DMS 273 treated with DMSO at 0.1 percent for 48 hours (cell line): ENCODE measurements at places on chromosomes 4 and X.

DNA sequence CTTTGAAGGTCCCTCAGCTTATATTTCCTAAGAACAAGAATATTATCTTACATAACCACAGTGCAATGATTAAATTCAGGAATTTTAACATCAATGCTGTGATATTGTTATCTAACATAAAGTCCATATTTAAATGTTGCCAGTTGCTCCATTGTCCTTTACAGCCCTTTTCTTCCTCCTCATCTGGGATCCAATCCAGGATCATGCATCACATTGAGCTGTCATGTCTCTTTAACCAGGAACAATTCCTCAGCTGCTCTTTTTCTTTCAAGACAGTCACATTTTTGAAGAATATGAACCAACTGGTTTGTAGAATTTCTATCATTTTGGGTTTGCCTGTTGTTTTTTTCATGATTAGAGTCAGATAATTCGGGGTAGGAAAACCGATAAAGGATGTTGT lies 12.0 kb downstream of the TMSB4X start:
- DNase-seq = no peak

GRCh38 chr4:77095101-77095821 lies 19.5 kb upstream of the CCNI start:
- peak; percentile 31 for DNase-seq

DNA sequence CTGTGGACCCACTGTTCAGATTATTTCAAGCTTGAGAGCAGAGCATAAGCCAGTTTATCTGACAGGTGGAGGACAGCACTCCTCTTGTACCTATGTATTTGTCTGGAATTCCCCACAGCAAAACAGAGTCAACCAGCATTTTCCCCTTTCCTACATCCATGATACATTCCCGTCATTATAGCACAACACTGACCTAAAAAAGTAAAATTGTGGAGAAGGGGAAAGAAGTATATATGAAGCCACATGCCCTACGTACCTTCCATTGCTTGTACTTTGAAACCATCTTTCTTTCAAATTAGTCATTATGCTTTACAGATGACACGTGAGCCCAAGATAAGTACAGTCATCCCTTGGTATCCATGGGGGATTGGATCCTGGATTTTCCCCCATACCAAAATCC lies 73.3 kb downstream of the KLHL8 start:
- no peak for DNase-seq

- peak; percentile 32 for DNase-seq
These were observed 140.1 kb upstream of the MED14 start for GRCh38 chrX:40875476-40875875.

- no peak for DNase-seq
These were observed 88.2 kb downstream of the CFAP299 start for GRCh38 chr4:80423553-80424224.
